ENCODE measurements at places on chromosomes 5 and 9.

GRCh38 chr9:124198948-124199347 lies 58.8 kb upstream of the NEK6 start:
- DNase-seq, result no peak

GRCh38 chr9:91948101-91948596 lies 1.9 kb downstream of the ROR2 start:
- no peak for DNase-seq

GRCh38 chr9:1400983-1401382 lies 350.8 kb downstream of the DMRT2 start:
- no peak for DNase-seq

- no peak for DNase-seq
Observed at GRCh38 chr9:34383904-34384303, 7.2 kb upstream of the MYORG start.

- peak; percentile 31 for DNase-seq
Observed at GRCh38 chr5:89300426-89300970, 417.5 kb upstream of the MEF2C start.

- no peak for DNase-seq
Observed at GRCh38 chr9:117125531-117125930, 289.3 kb downstream of the ASTN2 start.

GRCh38 chr5:23013395-23013998 lies 160.4 kb upstream of the CDH12 start:
- DNase-seq, result no peak

- no peak for DNase-seq
Observed at GRCh38 chr5:59337240-59337639, 556.3 kb downstream of the PDE4D start.

DNA sequence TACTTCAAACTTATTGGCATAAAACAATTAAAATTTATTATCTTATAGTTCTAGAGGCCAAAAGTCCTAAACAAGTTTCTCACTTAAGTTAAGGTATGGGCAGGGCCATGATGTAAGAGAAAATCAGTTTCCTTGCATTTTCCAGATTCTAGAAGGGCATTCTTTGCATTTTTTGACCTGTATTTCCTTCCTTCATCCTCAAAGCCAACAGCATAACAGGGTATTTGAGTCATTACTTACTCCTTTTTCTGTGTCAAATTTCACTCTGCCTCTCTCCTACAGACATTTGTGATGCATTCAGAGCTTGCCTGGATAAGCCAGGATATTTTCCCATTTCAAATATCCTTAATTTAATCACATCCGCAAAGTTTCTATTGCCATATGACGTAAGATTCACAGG lies 1499.0 kb downstream of the EFNA5 start:
- DNase-seq, result no peak

DNA sequence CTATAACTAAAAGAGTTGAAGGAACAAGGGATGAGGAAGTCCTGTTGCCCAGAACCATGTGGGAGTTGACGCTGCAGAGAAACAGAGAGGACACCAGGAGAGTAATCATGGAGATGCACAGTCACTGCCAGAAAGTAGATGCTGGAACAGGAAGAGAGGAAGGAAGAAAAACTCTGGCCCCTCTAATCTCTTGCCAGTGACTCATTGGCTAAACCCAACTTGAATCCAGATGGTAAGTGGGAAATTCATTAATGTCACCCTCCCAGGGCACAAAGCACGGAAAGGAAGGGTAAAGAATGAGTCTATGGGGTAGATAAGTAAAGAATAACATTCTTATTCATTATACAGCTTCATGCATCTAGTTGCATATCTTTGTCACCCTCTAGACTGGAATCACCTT lies 631.9 kb downstream of the PRELID2 start:
- DNase-seq, result no peak

- no peak for DNase-seq
Observed at GRCh38 chr5:8729437-8729836, 816.4 kb downstream of the SEMA5A start.

DNA sequence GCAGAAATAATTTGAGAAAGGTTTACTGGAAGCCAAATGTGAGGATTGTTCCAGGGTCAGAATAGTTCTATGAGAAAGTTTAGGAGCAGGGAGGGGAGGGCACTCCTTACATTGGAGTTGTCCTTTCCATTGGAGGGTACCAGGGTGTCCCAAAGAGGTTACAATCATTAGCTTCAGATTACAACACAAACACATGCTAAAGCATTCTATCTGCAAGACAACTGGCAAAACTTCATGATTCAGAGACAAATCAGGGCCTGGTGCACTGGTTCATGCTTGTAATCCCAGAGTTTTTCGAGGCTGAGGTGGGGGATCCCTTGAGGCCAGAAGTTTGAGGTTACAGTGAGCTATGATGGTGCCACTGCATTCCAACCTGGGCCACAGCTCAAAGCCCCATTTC lies 51.8 kb downstream of the NSUN2 start:
- DNase-seq, result no peak

DNA sequence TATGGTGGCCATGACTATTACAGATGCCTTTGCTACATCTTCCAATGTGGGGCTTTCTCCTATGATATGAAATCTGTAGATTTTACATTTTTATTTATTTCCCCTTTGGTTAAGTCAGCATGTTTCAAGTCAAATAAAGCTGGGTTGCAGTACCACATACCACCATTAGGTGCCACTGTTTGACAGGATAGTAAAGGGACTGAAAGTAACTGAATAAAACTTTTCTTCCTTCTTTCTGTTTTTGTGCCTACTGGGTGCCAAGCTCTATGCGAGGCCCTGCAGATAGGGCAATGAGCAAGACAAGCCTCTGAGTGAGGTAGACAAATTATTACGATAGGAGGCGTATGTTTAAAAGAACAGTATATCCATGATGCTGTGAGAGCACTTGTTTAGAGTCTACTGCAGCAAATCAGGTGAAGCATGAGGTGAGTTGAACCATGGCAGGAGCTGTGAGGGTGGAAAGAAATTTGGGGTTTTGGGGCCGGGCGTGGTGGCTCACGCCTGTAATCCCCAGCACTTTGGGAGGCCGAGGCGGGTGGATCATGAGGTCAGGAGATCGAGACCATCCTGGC lies 64.8 kb downstream of the GDNF start:
- DNase-seq, result peak; percentile 19

DNA sequence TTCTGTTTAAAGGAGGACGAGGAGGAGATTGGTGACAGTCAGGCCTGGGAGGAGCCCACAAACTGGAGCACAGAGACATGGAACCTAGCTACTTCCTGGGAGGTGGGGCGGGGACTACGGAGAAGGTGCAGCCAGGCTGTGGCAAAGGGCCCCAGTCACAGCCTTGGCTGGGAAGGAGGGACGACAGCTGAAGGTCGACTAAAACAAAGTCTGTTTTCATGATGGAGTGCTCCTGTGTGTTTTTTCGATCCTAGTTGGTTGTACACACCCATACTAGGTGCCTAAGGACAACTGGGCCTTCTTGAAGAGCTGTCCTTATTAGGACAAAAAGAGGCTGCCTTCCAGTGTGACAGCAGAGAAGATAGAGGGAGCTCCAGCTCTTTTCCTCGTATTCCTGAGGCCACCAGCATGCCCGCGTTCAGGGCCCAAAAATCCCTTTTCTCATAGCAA lies 2.9 kb downstream of the CCDC107 start:
- no peak for DNase-seq

DNA sequence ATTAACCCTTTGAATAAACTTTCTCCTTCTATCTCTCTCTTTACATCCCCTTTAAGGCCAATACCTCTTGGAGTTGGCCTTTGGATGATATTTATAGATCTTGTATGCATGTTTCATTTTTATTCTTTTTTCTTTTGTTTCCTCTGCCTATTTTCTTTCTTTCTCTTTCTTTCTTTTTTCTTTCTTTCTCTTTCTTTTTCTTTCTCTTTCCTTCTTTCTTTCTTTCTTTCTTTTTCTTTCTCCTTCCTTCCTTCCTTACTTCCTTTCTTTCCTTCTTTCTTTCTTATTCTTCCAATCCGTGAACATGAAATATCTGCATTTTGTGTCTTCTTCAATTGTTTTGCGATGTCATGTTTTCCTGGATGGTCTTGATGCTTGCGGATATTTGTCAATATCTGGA lies 276.1 kb downstream of the ADGRV1 start:
- no peak for DNase-seq

DNA sequence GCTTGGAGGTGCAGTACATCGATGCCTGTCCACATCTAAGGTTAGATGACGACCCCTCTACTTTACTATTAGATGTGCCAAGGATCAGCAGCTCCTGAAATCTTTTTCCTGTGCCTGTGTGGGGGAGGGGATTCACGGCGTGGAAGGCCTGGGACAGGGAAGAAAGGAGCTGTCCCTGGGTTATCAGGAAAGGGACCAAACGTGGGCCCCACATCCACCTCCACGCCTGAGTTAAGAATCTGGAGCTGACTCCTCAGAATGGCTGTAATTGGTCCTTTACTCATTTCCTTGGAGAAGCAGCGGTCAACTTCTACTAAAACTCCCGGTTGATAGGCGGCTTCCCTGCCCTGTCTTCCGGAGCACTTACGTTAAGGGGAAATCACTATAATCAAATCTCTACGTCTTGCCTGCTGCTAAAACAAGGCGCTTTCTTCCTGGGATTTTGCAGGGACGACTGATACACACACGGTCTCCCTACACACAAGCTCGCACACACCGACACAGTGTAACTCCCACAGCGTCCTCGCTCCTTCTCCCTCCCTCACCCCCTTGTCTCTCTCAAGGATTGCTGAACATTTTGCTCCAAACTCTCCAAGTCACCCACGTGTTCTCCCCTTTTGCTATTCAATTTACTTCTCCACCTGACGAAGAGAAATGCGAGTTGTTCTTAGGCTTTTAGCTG lies 1.4 kb downstream of the PDE4D start:
- no peak for DNase-seq

- DNase-seq, result no peak
Observed at GRCh38 chr5:16296946-16297345, 117.4 kb upstream of the MARCHF11 start.

- no peak for DNase-seq
Observed at GRCh38 chr9:86838519-86839497, 108.5 kb downstream of the GAS1 start.

GRCh38 chr5:95975703-95976102 lies 14.1 kb upstream of the ELL2 start:
- no peak for DNase-seq

GRCh38 chr5:131789765-131790164 lies 7.1 kb downstream of the FNIP1 start:
- no peak for DNase-seq

Measured in hematopoietic multipotent progenitor cell (in vitro differentiated cells).